ENCODE measurements at places on chromosomes 2 and 18.

DNA sequence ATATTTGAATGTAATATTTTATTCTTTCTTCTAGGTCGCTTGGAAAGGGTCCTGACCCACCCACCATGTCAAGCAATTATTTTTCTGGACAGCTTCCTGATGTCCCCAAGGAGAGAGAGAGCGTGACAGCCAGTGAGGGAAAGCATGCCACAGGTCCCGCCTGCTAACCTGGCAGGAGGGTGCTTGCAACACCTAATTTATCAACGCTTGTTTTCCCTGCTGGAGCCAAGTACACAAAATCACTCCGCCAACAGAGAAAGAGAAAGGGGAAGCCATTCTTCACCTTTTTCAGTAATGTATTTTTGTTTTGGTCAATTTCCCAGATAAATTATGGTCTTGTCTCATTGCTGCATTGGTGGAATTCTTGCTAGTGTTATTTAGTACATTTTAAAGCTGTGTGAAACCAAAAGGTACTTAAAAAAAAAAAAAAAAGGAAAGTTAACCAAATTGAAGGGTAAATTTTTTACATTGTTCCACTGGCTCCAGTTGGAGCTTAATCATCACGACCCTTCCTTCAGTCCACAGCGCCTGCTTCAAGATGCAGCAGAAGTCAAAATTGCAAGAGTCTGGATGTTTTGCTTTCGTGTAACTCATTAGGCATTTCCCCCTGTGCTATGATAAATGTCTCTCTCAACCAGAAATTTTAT is 88.5 kb upstream of the COPS8 start:
- DNase-seq: no peak

DNA sequence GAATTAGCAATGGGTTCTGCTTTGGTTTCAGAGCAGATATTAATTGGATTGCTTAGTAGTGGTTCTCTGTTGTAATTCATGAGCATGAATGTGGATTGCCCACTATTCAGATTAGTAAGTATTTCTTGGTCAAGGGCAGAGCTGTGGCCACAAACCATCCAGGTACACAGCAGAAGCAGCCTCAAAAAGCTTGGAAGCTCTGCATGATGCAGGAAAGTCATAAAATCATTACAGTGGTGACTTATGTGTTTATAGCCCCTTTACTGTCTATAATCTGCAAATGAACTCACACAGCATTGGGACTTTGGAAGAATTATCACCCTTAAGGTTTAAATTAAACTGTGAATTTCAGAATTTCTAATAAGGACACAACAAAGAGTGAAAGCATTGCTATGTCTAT is 1.9 kb upstream of the UGT1A1 start:
- DNase-seq: no peak

- no peak for DNase-seq
These were observed 271.2 kb upstream of the SETBP1 start for GRCh38 chr18:44409515-44409914.

GRCh38 chr2:63792530-63792929 is 49.2 kb upstream of the UGP2 start:
- DNase-seq: no peak

DNA sequence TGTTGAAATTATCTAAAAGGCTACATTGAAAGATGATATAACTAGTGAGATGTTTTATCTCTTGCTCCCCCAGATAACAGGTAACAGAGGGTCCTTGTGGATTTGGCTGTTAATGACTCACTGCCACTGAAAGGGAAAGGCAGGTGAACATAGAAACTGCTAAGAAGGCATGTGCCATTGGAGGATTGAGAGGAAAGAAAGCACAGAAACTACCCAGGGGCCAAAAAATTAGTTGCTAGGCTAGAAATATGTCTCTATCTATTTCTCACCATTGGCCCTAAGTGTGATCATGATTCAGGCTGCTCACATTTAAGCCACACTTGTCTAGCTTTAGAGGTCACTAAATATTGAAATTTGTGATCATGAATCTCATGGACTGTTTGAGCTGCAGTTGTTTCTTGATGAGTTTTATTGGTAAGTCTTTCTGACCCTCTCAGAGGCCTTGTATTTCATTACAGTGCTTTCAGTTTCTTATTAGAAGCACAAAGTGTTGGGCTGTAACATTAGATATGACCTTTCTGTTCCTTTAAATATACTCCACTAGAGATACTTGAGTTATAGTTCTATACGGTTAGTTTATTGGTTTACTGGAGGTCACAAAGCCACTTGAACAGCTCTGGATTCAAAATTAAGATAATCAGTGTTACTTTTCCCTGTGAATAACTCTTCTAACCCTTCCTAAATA is 26.2 kb downstream of the NAB1 start:
- DNase-seq: no peak

- no peak for DNase-seq
These were observed 9.6 kb upstream of the ITPRIPL1 start for GRCh38 chr2:96315400-96316071.

GRCh38 chr2:119764832-119765231 is 5.1 kb downstream of the PTPN4 start:
- no peak for DNase-seq

DNA sequence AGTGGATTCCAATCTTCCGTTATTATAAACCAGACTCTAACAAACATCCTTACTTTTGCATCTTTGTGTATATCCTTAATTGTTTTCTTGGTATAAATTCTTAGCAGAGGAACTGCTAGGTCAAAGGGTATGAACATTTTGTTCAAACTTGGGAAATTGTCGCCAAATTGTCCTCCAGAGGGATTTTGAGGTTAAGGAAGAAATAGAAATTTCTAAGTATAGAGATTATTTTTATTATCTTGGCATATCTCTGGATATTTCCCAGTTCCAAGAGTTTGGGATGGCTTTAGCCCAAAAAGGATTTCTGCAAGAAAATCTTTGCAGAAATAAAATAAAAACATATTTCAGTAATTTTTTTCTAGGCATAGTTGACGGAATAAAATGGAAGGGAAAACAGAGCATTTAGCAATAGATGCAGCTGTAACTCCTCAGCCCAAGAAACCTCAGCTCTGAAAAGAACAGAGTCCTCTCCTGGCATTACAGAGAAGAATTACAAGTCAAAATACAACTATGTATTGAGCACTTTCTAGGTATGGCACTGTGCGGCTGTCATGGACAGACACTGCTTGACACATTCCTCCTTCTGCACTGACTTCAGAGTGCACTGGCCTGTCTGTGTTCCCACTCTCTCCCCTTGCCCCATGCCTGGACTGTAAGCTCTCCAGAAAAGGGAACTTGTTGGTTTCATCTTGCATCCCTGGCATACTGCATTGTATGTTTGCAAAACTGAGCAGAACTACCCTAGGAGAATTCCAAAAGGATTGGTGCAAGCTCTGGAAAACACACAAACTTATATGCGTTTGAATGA is 117.3 kb upstream of the STON1 start:
- DNase-seq: no peak

GRCh38 chr2:226687641-226688253 is 111.9 kb downstream of the IRS1 start:
- no peak for DNase-seq

- DNase-seq: no peak
These were observed 77.6 kb downstream of the MAP4K4 start for GRCh38 chr2:101775092-101775491.

DNA sequence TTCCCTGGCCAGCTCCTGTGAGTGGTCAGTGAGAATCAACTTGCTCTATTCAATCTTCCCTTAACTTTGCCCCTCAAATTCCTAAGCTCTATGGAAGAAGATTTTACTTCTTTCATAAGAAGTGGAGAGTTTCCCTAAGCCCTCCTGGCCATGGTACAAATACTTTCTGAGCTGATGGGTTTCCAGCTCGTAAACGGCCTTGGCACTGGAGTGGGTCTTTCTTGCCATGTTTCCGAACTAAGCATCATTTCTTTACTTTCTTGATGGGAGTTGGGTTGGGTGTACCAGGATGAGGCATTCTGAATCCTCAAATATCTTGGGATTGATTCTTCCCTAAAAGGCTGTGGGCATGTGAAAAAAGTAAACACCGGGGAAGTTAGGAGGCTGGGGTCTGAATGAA is 72.5 kb downstream of the ACKR3 start:
- DNase-seq: no peak

DNA sequence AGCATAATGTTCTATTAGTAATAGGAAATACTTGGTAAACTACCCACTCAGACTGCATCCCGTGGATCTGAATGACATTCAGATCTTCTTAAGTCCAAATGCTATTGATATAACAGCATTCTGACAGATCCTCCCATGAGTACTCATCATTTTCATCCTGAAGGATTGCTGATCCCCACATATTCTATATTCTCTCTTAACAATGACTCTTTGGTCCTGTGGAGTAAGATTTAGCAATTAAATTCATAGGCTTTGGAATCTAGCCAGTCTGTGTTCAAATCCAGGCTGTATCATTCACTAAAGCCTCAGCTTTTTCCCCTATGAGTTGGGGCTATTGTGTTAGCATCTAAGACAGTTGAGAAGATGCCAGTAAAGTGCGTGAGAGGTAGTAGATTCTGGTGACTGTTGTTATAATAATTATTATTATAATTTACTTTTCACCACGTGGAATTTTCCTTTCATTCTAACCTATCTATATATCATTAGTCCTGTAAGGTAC is 591.3 kb upstream of the SYT4 start:
- DNase-seq: no peak

GRCh38 chr2:24375349-24376087 is 15.2 kb upstream of the ITSN2 start:
- DNase-seq: no peak

- DNase-seq: no peak
These were observed 745.0 kb downstream of the CBLN2 start for GRCh38 chr18:71798986-71799673.

DNA sequence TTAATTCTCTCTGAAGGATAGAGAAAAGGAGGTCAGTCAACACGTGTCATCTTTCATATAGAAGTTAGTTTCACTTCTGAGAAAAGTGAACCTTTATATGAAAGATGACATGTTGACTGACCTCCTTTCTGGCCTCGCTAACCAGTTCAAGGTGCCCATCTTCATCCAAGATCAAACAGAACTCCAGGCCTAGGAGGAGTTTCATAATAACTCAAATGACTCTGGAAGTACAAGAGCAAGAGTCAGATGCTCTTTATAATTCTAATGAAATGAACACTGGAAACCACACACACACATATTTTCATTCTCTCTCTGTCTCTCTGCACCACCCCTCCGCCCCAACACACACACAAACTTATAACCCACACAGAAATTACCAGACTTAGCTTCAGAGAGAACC is 16.3 kb downstream of the ANKRD44 start:
- DNase-seq: no peak

DNA sequence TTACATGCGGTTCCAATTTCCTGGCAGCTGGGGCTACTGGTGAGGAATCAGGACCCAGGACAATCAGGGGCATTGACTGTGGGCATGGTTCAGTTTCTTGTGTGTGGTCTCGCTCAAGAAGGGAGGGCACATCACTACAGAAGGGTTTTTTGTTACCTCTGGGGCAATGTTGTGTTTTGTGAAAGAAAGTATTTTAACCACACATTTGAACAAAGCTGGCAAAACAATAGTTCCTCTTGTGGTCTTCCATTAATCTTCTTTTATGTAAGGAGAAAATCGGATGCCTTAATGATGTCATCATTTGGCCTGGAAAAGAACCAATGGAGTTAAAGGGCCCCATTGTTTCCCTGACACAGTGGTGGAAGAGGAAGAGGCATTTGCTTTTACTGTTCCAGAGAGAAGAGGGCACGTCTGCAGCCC is 197.4 kb downstream of the SH3BP4 start:
- DNase-seq: no peak

GRCh38 chr18:55587418-55588110 is 428 bp downstream of the TCF4 start:
- peak; percentile 27 for DNase-seq

GRCh38 chr2:121562269-121563176 is 31.8 kb downstream of the RNU4ATAC start:
- no peak for DNase-seq

GRCh38 chr2:207929923-207930322 is 95.4 kb downstream of the PLEKHM3 start:
- no peak for DNase-seq

DNA sequence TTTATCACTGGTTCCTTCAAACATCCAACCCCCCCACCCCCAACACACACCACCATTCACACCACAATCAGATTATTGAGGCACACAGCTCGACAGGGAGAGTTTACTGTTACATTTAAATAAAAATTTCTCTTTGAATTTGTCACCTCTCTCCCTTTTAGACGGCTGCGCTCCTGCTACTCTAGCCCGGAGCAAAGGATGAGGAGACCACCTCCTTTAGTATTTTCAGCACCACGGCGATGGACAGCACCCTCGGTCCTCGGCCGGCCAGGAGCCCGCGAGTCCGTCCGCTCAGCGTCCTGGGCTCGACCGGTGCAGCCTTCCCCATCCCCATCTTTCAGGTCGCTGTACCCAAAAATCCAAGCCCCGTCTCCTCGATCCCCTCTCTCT is 892 bp downstream of the CELF4 start:
- DNase-seq: peak; percentile 71

DNA sequence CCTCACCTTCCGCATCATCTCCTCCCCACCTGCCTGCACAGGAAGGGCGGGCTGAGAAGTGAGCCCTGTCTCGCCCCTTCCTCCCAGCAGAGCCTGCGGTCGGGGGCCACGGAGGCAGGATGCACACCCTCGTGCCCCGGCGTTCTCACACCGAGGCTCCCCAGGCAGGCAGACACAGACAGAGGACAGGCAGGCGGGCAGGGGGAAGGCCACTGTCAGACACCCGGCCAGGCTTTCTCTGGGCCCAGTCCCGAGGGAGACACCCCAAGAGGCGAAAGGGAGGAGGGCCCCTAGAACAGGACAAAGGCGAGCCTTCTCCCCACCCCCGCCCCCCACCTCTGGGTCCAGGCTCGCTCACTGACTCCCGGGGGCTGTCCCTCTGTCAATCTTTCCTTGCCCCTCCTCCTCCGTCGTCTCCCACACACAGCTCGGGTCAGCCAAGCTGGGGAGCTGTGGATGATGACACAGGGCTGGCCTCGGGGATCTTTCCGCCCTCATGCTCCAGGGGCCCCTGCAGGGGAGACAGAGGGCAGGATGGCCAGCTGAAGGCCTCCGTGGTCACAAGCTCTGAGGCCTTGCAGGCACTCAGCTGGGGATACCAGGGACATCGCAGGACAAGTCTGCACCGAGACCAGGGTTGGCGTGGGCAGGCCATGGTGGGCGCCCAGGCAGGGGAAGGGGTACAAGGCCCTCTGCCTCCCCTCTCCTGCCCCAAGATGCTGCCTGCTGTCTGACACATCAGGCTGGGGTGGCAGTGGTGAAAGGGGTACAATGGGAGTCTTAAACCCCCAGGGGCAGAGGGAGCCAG is 24.9 kb downstream of the BIN1 start:
- DNase-seq: peak; percentile 65

- no peak for DNase-seq
These were observed 77.3 kb downstream of the COPS8 start for GRCh38 chr2:237162959-237163358.

GRCh38 chr2:200308546-200309295 is 2.2 kb downstream of the SPATS2L start:
- DNase-seq: no peak

- peak; percentile 53 for DNase-seq
These were observed 453 bp upstream of the ANTXR1 start for GRCh38 chr2:69012310-69013141.

DNA sequence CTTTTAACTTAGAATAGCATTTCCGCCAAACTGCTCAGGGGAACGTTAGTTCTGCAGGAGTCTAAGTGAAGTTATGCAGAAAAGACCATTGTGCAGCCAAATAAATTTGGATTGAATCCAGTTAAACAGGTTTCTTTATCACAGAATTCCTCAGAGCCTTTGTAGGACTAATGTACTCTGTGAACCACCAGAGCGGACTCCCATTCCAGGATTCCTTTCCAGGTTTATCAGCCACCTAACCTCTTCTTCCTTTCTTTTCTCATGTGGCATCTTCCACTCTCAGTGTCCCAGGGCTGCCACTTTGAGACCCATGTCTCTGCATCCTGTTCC is 350.4 kb downstream of the TSN start:
- no peak for DNase-seq
